ENCODE measurements at places on chromosomes 6 and 20.

DNA sequence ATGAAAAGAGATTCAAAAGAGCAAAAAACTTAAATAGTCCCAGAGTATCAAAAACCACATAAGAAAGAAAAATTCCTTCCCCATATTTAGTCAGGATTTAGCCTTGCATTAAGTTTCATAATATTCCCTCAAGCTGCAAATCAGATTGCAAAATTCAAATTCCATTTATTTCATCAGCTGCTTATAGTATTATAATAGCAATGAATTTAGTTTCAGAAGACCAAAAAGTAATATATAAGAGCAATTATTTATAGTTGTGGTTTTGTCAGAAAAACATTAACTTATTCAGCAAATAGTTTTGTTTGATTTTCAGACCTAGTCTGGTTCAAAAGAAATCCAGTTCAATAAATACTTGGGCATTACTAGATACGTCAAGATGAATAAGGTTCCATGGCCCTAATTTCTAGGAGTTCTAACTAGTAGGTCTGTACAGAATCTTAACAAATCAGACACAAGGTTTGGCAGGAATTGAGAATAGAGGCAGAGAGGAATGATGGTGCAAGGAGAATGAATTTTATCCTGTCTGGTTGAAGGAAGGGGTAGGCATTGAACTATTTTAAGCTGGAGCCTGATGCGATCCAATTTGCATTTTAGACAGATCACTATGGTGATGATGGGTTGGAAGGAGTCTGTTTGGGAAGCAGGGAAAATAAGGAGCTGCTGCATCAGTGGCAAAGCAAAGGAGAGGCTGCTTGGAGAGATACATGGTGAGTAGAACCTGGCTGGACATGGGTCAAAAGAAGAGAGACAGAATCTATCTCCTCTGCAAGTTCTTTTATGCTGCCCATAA lies 163.9 kb upstream of the STXBP5 start:
- no peak for DNase-seq

DNA sequence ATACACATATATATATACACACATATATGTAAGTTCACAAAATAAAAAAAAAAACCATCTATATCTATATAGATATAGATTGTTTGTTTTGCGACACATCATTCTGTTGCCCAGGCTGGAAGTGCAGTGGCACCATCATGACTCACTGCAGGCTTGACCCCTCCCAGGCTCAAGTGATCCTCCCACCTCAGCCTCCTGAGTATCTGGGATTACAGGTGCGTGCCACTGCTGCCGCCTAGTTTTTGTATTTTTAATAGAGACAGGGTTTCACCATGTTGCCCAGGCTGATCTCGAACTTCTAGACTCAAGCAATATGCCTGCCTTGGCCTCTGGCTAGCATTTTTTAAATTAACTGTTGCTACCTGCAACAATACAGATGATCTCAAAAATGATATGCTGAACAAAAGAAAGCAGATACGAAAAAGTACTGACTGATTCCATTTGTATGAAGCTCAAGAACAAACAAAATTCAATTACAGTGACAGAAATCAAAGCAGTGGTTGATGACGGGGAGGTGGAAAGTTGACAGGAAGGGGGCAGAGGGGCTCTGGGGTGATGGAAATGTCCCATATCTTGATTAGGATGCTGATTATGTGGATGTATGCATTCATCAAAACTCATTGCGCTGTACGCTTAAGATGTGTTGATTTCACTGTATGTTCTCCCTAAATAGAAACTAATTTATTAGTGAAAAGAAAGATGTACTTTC lies 49.6 kb downstream of the ATXN1 start:
- no peak for DNase-seq

DNA sequence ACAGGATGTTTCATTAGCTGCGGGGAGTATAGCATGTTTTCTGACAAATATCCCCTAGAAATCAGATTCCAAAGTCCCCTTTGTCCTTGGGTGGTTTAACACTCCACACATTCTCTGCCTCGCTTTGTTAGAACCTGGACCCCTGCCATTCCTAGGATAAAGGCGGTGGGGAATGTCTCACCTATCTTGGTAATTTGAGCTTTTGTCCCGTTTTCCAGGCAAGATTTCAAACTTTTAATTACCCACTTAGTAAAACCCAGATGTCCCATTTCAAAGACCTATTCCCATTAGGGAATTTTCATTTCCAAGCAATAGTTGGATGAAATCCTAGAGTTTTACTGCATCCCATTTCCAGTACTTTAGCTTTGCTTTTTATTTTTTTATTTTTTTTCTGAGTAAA lies 501.0 kb upstream of the MAP3K7 start:
- DNase-seq = no peak

DNA sequence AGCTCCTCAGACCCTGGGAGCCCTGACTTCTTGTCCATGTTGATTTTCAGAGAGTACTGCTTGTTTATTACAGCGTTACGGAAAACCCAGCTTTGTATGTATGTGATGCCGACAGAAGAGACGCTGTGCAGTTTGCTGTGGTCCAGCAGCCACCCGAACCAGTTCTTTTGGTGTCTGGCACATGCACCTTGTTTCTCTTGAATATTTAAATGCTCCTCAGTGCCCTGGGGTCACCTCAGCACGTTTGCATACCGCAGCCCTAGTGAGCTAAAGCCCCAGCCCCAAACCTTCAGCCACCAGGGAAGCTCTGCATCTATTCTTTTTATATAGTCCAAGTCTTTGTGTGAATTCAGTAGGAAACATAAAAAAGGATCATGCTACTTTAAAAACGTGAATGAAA lies 39.9 kb downstream of the AFDN start:
- DNase-seq = no peak

- no peak for DNase-seq
These were observed 422 bp downstream of the NCR3 start for GRCh38 chr6:31592396-31592771.

- DNase-seq = no peak
These were observed 43.3 kb upstream of the CTAGE9 start for GRCh38 chr6:131754088-131754487.

DNA sequence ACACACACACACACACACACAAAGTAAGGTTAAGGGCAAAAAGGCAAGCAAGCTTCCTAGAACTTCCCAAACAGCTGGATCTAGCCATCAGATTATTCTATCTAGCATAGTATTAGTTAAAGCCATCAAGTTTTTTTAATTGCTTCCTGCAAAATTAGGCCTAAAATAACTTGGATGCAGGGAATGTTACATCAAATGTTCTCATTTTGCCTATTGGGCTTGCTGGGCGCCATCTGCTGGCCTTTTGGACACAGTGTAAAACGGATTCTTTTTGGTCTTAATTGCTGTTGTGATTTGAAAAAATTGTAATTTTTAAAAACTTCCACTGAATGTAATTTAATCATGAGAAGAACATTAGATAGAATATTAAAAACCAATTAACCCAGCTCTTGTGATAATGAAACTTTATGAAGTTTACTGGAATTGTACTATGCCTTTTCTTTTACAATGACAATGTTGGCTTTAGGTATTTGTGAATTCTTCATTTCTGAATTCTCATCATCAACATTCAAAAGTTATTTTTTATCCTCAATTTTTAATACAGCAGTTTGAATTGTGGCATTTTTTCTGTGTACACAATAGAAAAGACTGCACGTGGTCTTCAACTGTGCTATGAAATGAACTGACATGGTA lies 6.8 kb downstream of the MKKS start:
- no peak for DNase-seq

DNA sequence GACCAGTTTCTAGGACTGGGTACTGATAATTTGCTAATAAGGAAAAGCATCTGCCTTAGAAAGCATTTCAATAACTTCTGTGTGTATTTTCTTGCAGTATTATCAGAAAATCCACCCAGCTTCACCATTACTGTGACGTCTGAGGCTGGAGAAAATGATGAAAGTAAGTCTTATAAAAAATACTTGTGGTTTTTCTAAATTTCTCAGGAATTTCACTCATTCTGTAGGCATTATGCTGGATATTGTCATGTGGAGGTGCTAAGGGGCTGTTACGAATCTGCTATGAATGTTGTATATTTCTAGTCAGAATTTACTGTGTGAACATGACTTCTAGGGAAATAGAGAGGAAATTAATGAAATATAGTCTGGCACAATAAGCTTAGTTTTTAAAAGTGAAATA lies 8.9 kb downstream of the RWDD1 start:
- no peak for DNase-seq

- no peak for DNase-seq
These were observed 277.5 kb downstream of the PTPRK start for GRCh38 chr6:128242765-128243403.

GRCh38 chr20:59039233-59039632 lies 3.4 kb downstream of the PRELID3B start:
- no peak for DNase-seq

- no peak for DNase-seq
These were observed 10.2 kb downstream of the CASS4 start for GRCh38 chr20:56422076-56422823.

GRCh38 chr6:41673704-41674000 lies 35.4 kb downstream of the MDFI start:
- DNase-seq = no peak

- DNase-seq = no peak
These were observed 46.6 kb upstream of the DEFB112 start for GRCh38 chr6:50096296-50096695.
